ENCODE measurements at places on chromosomes 1 and 21.

DNA sequence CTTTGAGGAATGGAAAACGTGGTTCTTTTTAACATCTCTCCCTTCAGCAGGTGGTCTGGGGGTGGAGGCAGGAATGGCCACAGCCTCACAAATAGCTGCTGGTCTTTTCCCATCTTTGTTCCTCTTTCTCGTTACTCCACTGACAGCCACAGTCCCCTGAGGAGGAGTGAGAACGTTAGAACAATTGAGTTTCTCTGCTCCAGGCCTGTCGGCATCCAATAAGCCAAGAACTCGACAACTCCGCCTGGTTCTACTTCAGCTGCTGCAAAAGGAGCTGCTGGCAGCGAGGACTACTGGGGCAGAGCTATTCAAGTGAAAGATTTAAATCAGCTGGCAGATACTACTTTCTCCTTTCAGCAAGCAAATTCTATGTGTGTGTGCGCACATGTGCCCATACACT is 169.5 kb upstream of the GALNT2 start:
- DNase-seq = no peak

GRCh38 chr1:10670190-10670589 is 126.3 kb downstream of the CASZ1 start:
- DNase-seq = no peak

GRCh38 chr1:101325144-101325543 is 88.3 kb downstream of the S1PR1 start:
- DNase-seq = no peak

GRCh38 chr21:34952701-34953100 is 96.4 kb downstream of the RUNX1 start:
- DNase-seq = no peak

- DNase-seq = no peak
Measured at GRCh38 chr1:226563666-226564065, 15.1 kb downstream of the STUM start.

DNA sequence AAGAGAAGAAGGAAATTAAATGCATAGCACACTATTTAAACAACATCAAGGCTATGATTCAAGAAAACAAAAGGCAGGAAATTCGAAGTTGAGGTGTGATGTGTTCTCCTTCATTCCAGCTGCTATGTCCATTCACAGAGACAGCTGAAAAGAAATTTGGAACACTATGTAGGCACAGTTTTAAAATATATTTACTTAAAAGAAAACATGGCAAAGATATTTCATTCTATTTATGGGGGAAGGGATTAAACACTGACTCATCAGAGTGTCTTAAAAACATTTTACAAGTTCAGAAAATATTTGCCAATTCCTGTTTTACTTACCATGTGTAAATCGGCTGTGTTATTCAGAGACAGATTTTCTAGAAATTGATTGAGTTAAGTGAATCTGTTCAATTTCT is 39.4 kb upstream of the NGF start:
- no peak for DNase-seq

DNA sequence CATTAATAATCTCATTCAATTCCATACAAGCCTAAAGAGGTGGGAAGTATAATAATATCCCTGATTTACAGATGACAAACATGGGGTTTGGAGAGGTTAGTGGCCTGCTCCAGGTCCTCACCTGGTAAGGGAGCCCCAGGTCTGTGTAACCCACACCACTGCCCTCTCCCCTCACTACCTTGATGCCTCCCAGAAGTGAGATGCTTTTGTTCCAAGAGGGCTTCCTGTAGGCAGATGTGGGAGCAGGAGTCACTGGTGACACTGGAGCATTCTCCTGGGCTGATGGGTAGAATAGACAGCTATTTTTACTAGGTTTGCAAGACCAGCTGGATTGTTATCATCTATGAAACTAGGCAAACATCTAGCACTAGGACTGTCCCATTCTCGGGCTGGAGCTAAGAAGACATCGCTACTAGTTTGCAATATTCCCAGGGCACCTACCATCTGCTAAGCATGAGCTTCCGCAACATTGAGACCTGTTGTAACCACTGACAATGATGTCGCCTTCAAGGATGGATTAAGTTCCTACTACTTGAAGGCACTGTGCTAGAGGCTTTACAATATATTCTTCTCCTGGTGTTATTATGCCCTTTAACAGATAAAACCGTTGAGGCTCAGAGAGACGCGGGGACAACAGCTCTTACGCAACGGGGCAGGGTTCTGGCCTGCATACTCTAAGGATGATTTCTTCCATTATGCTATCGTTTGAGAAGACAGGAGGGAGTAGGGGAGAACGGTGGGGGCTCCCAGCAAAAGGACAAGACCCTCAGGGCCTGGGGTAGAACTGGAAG is 35.0 kb downstream of the BATF3 start:
- DNase-seq = peak; percentile 79

- no peak for DNase-seq
Measured at GRCh38 chr1:163467289-163467688, 145.5 kb downstream of the NUF2 start.

GRCh38 chr1:30681782-30682181 is 41.6 kb downstream of the MATN1 start:
- DNase-seq = no peak

DNA sequence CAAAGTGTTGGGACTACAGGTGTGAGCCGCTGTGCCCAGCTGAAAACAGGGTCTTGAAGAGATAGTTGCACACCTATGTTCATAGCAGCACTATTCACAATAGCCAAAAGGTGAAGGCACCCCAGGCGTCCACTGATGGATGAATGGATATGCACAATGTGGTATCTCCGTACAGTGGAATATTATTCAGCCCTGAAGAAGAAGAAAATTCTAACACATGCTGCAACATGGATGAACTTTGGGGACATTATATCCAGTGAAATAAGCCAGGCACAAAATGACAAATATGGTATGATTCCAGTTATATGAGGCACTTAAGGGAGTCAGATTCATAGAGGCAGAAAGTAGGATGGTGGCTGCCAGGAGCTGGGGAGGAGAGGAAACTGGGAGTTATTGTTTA is 137.6 kb upstream of the WNT4 start:
- DNase-seq = no peak

DNA sequence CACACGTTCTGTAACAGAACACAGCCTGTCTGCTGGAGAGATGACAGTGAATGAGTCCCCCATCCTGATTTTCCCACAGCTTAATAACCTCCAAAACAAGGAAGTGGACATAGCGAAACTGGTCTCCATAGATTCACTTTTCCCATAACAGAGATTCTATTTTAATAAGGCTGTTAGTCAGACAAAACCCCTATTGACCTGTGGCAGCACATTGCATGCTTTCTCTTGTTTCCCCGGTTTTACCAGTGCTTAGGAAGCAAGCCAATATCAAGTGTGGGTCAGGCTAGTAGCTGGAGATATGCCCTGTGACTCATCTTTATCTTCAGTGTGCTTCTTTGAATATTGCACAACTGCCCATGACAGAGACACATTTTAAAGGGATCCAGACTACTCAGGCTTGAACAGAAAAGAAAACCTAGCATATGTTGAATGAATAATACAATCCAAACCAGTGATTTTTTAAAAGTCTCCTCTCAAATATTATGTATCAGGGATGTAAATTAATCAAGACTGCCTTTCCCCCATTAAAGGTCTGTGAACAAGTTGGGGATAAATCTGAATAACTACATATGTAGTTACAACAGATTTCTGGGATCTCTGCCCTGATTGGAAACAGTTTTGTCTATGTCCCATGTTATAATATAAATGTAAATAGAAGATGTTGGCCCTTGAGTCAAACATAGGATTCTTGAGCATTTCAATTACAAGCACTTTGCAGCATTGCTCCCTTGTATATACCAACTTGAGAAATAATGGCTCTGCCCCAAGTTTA is 11.9 kb upstream of the CLDN8 start:
- peak; percentile 90 for DNase-seq

- no peak for DNase-seq
Measured at GRCh38 chr21:27796106-27796505, 829.2 kb upstream of the ADAMTS5 start.

DNA sequence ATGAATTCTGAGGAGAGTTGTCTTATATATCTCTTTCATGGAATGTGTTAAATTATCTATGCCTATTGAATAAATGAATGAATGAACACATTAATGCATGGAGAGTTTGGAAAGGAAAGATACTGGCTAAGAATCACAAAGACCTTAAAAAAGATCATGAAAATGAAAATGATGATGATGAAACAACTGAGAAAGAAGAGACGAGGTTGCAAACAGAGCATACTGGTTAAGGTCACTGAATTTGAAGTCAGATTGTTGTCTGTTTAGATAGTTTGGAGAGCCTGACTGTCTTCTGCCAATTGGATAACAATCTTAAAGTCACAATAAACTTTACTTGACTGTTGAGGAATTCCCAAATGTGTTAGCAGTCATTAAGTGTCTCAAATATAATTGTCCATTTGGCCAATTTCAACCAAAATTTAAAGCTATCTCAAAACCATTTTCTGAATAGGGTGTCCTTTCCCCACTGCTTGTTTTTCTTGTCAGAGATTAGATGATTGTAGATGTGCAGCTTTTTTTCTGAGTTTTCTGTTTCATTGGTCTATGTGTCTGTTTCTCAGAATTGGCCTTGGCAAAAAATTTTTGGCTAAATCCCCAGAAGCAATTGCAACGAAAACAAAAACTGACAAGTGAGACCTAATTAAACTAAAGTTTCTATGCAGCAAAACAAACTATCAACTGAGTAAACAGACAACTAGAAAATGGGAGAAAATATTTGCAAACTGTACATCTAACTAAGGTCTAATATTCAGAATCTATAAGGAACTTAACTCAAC is 132.2 kb downstream of the PTGER3 start:
- no peak for DNase-seq

- DNase-seq = no peak
Measured at GRCh38 chr21:29949991-29950390, 10.2 kb upstream of the GRIK1 start.

GRCh38 chr1:47183308-47184089 is 6.3 kb downstream of the PDZK1IP1 start:
- no peak for DNase-seq

GRCh38 chr1:228914700-228915099 is 179.4 kb downstream of the RHOU start:
- no peak for DNase-seq

- no peak for DNase-seq
Measured at GRCh38 chr1:94125551-94126514, 4.9 kb upstream of the ABCA4 start.

- no peak for DNase-seq
Measured at GRCh38 chr1:236561976-236562375, 38.2 kb downstream of the LGALS8 start.

- DNase-seq = no peak
Measured at GRCh38 chr21:29639366-29640079, 300.3 kb downstream of the GRIK1 start.

- no peak for DNase-seq
Measured at GRCh38 chr1:12121212-12122003, 45.4 kb upstream of the TNFRSF1B start.

GRCh38 chr1:153431427-153431826 is 15.1 kb downstream of the S100A7A start:
- no peak for DNase-seq

GRCh38 chr1:54096877-54097240 is 43.5 kb downstream of the TCEANC2 start:
- DNase-seq = no peak

DNA sequence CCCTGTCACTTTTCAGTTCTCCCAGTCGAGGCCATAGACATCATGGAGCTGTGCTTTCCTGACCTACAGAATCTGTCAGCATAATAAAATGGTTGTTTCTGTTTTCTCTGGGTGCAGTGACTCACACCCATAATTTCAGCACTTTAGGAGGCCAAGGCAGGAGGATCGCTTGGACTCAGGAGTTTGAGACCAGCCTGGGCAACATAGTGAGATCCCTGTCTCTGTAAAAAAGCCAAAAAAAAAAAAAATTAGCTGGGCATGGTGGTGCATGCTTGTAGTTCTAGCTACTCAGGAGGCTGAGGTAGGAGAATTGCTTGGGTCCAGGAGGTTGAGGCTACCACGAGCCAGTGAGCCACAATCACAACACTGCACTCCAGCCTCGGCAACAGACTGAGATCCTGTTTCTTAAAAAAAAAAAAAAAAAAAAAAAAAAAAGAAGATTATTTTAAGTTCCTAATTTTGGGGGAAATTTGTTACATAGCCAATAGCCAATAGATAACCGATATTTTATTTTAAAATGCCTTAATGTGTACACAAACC is 196.2 kb downstream of the ADSS2 start:
- no peak for DNase-seq

GRCh38 chr1:26066160-26066559 is 1.3 kb downstream of the TRIM63 start:
- DNase-seq = no peak

DNA sequence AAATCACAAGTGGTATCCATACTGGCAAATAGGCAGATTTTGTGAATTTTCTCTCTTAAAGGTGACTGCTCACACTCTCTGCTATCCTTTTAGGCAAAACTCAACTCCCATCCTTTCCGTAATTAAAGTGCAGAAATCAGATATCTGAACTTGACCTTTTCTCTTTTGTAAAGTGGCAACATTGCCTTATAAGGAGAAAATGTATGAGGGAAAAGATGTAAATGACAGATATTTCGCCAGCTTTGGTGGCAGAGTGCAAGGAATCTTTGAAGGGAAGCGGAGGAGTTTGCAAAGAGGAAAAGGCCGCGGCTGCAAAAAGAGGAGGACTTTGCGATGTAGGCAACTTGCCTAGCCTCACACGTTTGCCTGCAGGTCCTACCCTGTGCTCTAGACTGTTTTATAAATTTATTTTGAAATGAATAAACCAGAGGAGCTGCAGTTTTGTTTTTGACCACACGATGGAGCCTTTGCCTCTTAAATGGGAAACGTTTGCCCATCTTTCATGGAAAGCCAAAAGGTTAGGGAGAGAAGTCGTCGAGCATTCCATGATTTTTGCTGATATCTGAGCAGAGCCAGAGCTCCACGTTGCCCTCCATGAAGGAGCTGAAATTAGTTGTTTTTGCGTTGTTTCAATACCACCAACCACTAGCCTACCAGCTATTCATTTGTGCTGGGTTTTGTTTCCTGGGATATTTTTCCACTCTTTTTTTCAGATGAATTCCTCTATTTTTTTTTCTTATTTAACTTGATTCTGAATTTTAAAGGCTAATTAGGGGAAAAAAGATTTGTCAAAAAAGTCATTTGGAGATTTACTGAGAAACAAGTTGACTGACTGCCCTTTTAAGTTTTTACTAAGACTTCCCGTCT is 242.3 kb downstream of the LMX1A start:
- DNase-seq = no peak

GRCh38 chr1:3237570-3237969 is 168.6 kb downstream of the PRDM16 start:
- no peak for DNase-seq

GRCh38 chr1:160577671-160578070 is 1.6 kb downstream of the CD84 start:
- DNase-seq = no peak

- DNase-seq = no peak
Measured at GRCh38 chr1:178092878-178093493, 918 bp upstream of the RASAL2 start.

- DNase-seq = no peak
Measured at GRCh38 chr1:208103597-208104513, 140.3 kb downstream of the PLXNA2 start.
